T-helper 17 cell (primary cell): ENCODE measurements at places on chromosomes 7 and 10. TPM values are rescaled to one million over a fixed set of nuclear protein-coding genes. Genes with fewer than 3 reads are reported as not detected.

The TAS2R41 gene
- 0.52 TPM for total RNA-seq

The NPTX2 gene
- not detected for total RNA-seq

The TUBB8 gene
- not detected for total RNA-seq

The HECTD2 gene
- total RNA-seq, result 3.1 TPM

The DYDC2 gene
- total RNA-seq, result not detected

The GPR141 gene
- total RNA-seq, result 0.52 TPM

GRCh38 chr7:26813432-26813831 is 51.0 kb downstream of the SKAP2 start:
- no peaks in the 10 kb centered on the region for H3K27me3 ChIP-seq
- no peak overlapping the region for H3K4me3 ChIP-seq
- H3K36me3 ChIP-seq, result no peaks in the 10 kb centered on the region
- peaks cover 2% of the 10 kb centered on the region for H3K4me1 ChIP-seq
- H3K27ac ChIP-seq, result no peak overlapping the region
- no peak for DNase-seq

GRCh38 chr10:126331101-126331500 is 57.2 kb downstream of the ADAM12 start:
- no peaks in the 10 kb centered on the region for H3K4me1 ChIP-seq
- no peak for DNase-seq
- no peak overlapping the region for H3K4me3 ChIP-seq
- H3K27me3 ChIP-seq, result no peaks in the 10 kb centered on the region
- H3K36me3 ChIP-seq, result no peaks in the 10 kb centered on the region

- H3K36me3 ChIP-seq, result peaks cover 5% of the 10 kb centered on the region
- no peak overlapping the region for H3K4me3 ChIP-seq
- H3K27me3 ChIP-seq, result peaks cover 31% of the 10 kb centered on the region
- H3K4me1 ChIP-seq, result peaks cover 2% of the 10 kb centered on the region
- H3K27ac ChIP-seq, result no peak overlapping the region
Measured at GRCh38 chr10:93488956-93489528, 6.9 kb upstream of the MYOF start.

DNA sequence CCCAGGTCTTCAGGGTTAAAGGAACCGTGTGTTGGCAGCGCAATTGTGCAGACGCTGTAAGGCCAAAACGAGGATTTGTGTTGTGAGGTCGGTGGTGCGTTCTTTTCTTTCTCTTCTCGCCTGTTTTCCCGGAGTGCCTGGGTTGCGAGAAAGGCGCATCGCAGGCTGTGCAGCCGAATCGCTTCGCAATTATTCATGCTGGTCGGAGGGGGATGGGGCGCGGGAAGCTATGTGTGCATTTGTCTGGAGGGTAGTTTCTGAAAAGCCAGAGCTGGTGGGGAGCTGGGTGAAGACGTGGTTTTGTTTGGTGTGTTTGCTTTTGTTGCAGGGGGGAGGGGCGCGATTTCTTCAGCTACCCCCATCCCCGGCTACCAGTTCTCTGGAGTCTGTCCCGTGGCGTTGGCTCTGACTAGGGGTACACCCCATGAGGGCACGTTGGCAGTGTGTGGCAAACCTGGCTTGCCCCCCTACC is 2.1 kb downstream of the MXI1 start:
- peaks cover 4% of the 10 kb centered on the region for H3K36me3 ChIP-seq
- H3K4me1 ChIP-seq, result peaks cover 59% of the 10 kb centered on the region
- DNase-seq, result peak; percentile 54

DNA sequence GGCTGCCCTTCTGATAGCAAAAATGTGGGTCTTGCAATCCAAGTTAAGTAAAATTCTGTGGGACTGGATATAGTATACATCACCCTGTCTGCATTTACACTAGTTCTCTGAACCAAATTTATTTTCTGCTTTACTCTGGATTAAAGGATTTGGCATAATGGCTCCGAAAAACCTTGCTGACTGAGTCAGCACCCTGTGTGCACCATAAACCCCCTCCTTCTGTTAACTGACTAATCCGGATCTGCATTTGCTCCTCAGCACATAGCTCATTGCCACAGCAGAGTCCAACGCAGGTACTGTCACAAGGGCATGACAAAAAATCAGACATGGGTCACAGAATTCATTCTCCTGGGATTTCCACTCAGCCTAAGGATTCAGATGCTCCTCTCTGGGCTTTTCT is 1.3 kb downstream of the OR2A5 start:
- no peak for DNase-seq
- peaks cover 38% of the 10 kb centered on the region for H3K27me3 ChIP-seq
- no peak overlapping the region for H3K4me3 ChIP-seq
- no peak overlapping the region for H3K27ac ChIP-seq
- H3K4me1 ChIP-seq, result no peaks in the 10 kb centered on the region

DNA sequence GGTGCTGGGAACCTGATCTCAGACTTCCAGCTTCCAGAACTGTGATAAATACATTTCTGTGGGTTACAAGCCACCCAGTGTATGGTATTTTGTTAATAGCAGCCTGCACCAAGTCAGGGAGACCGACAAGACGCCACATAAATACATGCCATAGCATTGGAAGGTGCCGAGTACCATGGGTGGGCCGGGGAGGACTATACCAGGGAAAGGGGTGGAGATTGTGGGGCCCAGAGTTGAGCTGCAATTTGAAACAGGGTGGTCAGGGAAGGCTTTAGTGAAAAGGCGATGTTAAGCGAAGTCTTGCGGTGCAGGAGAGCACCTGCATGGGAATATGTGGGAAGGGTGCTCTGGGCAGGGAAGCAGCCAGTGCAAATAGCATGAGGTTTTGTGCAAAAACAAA is 88.9 kb upstream of the LRRC4 start:
- H3K4me3 ChIP-seq, result no peak overlapping the region
- no peak for DNase-seq

GRCh38 chr10:35554036-35554435 is 51.1 kb upstream of the GJD4 start:
- H3K4me1 ChIP-seq, result peaks cover 13% of the 10 kb centered on the region
- no peak overlapping the region for H3K27ac ChIP-seq
- no peak overlapping the region for H3K4me3 ChIP-seq
- peaks cover 9% of the 10 kb centered on the region for H3K36me3 ChIP-seq
- no peaks in the 10 kb centered on the region for H3K27me3 ChIP-seq
- no peak for DNase-seq

GRCh38 chr7:15446280-15446679 is 115.5 kb downstream of the AGMO start:
- no peak overlapping the region for H3K27ac ChIP-seq
- no peaks in the 10 kb centered on the region for H3K4me1 ChIP-seq
- H3K36me3 ChIP-seq, result no peaks in the 10 kb centered on the region
- H3K4me3 ChIP-seq, result no peak overlapping the region
- DNase-seq, result no peak

DNA sequence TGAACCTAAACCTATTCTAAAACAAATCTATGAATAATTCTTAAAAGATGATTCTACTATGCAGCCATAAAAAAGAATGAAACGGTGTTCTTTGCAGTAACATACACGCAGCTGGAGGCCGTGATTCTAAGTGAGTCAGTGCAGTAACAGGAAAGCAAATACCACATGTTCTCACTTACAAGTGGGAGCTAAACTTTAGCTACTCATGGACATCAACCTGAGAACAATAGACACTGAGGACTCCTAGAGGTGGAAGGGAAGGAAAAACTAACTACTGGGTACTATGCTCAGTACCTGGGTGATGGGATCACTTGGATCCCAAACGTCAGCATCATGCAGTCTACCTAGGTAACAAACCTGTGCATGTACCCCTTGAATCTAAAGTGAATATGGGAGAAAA is 575.0 kb upstream of the MGMT start:
- H3K27me3 ChIP-seq, result no peaks in the 10 kb centered on the region
- no peak for DNase-seq
- no peak overlapping the region for H3K27ac ChIP-seq

DNA sequence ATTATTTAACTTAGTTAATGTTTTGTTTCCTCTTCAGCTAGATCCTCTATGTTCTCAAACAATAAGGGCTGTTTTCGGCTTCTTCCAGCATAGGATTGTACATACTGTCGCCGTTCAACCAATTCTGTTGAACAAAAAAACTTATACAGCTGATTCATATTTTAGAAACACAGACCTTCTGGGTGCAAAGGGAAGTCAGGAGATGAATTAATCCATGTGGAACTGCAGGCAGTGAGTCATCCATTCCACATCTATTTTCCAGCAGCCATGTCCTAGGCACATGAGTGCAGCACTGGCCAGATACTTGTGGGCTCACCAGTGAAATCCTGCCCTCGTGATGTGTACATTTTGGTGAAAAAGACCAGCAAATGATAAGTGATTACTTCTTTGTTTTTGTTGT is 163.2 kb downstream of the JAZF1 start:
- H3K27me3 ChIP-seq, result no peaks in the 10 kb centered on the region
- no peak overlapping the region for H3K4me3 ChIP-seq
- H3K36me3 ChIP-seq, result no peaks in the 10 kb centered on the region

DNA sequence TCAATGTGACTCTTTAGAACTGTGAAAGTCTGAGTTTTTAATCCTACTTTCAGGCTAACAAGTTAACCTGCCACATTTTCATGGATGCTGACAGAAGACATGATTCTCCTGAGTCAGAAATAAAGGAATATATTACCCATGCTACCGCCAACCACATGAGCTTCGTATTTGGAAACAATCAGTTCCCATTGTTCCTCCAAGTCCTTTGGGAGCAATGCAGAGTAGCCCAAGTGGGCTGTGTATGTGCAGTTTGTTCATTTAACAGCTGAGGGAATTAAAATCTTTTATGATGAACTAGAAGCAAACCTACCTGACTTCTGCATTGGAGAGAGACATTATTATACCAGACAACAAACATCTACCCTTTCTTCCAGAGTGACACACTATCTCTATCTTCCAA is 169.3 kb upstream of the BET1 start:
- H3K36me3 ChIP-seq, result no peaks in the 10 kb centered on the region
- no peak overlapping the region for H3K4me3 ChIP-seq
- H3K4me1 ChIP-seq, result no peaks in the 10 kb centered on the region
- no peak for DNase-seq
- H3K27ac ChIP-seq, result no peak overlapping the region
